ENCODE measurements at places on chromosomes 13 and 19.
A peak's percentile ranks its signal among the peaks of the same experiment; 100 is the strongest.

GRCh38 chr19:31533114-31533513 is 183.9 kb upstream of the TSHZ3 start:
- DNase-seq: no peak

GRCh38 chr13:110017379-110017778 is 231.0 kb upstream of the IRS2 start:
- no peak for DNase-seq

GRCh38 chr19:13053761-13054625 is 48.7 kb downstream of the LYL1 start:
- no peak for DNase-seq

GRCh38 chr13:44308352-44308751 is 65.3 kb upstream of the SERP2 start:
- DNase-seq: no peak

- DNase-seq: no peak
Observed at GRCh38 chr13:73385848-73386247, 327.0 kb downstream of the KLF5 start.

GRCh38 chr13:113661509-113661908 is 3.5 kb upstream of the ATP4B start:
- no peak for DNase-seq

- peak; percentile 98 for DNase-seq
Observed at GRCh38 chr19:42219812-42220750, at the start of gene ZNF526. TSS of gene ZNF526 (plus strand) at chr19:42220312. CDS start at chr19:42224404, 4,092 bp downstream.

DNA sequence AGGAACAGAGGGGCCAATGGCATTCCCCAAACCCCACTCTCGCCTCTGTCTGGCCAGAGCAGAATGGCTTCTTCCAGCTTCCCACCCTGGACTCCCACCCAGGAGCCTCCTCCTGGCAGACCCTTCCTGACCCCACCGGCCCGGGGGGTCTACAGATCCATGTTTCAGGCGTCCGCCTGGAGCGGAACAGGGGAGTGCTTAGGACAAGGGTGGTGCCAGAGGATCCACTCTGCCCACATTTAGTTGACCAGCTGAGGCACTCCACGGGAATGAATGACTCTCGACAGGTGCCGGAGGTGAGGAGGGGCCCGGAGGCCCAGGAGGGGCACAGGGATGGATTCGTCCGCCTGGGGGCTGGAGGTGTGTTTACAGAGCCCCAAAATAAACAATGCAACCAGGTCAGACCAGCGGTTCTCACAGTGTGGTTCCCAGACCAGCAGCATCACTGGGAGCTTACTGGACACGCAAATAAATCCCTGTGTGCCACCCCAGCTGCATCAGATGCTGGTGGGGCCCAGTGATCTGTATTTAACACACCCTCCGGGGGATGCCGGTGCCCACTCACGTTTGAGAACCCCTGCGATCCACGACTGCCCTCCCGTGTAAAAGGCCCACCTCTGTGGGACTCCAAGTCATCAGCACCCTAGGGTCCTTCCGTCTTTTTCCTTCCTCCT is 15.1 kb upstream of the NCCRP1 start:
- DNase-seq: no peak

- DNase-seq: no peak
Observed at GRCh38 chr19:10946958-10947657, 13.7 kb upstream of the SMARCA4 start.

- no peak for DNase-seq
Observed at GRCh38 chr13:47114030-47114429, 217.2 kb upstream of the HTR2A start.

- DNase-seq: no peak
Observed at GRCh38 chr13:27712421-27712820, 79.9 kb upstream of the GSX1 start.

GRCh38 chr19:37466277-37466797 is 907 bp downstream of the ZNF569 start:
- no peak for DNase-seq

DNA sequence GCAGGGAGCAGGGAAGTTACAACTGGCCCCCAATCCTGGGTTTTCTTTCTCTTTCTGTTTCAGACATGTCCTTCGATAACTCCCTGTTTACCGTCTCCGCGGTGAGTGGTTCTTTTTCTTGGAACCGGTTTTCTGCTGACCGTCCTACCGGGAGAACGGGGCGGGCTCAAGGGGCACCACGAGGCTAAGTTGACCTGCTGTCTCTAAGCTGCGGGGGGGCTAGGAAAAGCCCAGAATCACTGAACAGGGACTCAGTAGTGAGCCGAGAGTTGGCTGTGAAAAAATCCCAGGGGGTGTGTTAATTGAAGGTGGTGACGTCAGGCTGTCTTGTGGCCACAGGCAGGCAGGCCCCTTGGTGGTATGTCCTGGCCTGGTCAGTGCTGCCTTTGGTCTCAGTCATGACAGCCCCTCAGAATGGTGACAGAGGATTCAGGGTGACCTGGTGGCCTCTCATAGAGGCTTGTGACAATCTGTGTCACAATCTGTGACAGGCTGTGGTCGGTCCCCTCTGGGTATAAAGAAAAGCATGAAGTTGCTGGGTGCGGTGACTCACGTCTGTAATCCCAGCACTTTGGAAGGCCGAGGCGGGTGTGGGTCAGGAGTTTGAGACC is 8.1 kb upstream of the CARM1 start:
- DNase-seq: no peak

DNA sequence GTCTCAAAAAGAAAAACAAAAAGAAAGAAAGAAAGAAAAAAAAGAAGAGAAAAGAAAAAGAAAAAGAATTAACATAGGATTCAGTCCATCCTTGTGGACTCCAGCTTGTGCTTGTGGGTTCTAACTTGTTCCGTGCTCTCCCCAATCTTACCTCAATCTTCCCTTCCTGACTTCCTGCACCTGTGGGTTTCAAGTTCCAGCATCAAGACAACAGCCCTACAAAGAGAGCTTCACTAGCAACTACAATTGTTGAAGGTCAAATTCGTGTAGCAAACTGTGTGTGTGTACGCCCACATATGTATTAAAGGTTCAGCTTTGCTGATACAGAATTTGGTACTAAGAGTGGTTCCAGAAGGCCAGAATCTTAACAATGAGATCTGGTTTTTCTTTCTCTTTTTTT is 25.3 kb downstream of the FXYD5 start:
- DNase-seq: no peak

DNA sequence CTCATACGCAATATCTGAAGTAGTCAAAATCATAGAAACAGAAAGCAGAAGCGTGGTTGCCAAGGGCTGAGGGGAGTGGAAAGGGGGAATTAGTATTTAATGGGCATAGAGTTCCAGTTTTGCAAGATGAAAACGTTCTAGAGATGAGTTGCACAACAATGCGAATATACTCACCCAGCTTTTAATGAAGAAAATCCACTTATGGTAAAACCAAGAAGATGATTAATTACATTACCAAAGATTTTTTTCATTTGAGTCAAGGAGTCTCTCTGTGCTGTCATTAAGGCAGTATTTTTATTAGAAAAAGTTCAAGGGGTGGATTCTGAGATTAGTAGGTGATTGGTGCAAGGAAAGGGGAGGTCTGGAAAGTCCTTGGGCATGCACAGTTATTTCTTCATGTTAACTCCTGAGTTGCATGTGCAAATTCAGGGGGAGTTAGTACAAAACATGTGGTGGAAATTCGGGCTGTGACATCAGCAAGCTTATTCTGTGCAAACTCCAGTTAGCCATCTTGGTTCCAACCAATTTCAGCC is 6.9 kb upstream of the CBY2 start:
- no peak for DNase-seq

DNA sequence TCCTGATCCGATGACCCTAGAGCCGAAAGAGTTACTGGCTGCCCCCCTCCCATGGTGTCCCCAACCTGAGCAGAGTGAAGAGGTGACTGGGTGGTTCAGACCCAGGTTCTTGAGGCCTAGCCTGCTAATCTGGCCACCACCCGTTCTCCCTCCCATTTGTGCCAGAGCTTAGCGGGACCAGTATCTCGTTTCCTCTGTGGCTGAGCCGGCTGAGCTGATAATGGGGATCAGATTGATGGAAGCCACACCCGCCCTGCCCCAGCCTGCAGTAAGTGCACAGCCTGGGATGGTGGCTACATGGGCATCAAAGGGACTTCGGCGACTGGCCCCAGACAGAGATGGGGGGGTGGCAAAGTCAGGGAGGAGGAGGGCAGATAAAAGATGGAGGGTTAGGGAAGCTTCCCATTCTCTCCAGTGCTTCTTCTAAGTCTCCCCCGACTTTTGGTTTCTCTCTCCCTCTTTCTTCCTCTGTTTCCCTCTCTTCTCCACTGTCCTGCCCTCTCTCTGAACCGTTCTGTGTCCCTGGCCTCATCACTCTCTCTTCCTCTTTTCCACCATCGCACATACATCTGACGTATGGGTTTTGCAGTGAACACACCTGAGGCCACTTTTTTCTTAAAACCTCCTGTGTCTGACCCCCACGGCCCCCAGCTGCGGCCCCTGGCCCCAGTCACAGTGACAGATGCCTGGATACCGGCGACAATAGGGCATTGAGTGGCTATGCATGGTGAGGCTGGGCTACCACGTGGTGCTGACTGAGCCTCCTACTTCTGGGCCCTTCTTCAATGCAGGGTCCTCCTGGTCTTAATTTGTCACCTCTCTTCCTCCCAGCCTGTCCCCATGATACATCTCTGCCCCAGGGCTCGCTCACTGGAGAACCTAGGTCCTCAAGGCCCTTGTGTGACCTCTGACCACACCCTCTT is 2.4 kb downstream of the ELAVL3 start:
- DNase-seq: no peak

- DNase-seq: no peak
Observed at GRCh38 chr19:27805848-27806247, 1407.1 kb downstream of the UQCRFS1 start.

DNA sequence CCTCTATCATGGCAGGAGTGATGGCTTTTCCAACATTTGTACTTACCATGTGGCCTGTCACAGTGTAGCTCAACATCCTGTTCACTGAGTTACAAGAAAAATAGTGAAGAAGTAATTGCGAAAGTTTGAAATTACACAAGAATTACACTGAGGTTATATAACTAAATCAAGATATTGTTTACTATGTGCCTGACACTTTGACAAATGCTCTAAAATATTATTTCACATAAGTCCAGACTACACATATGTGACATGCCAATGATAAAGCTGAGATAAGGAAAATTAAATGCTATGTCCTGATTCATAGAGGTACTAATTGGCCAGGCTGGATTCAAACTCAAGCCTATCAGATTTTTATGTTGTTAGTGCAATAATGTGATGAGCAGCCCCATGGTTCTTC is 451.7 kb downstream of the PCDH9 start:
- no peak for DNase-seq

- DNase-seq: no peak
Observed at GRCh38 chr19:29695765-29696564, 19.1 kb downstream of the C19orf12 start.

DNA sequence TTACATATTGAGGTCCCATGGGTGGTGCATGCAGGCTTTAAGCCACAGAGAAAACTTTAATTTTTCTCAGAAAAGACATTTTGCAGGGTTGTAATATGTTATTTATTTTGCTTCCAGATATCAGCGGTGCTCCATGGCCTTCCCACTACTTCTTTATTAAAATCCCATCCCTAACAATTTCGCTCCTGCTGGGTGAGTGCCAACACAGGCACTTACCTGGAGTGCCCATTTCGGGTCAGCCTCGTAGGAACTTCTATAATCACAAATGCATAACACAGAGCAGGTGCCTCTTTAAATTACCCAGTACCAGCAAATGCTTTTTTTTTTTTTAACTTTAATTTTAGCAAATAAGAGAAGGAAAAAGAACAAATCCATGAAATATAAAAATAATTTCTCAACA is 86.4 kb downstream of the EFNB2 start:
- DNase-seq: no peak

- no peak for DNase-seq
Observed at GRCh38 chr13:44932850-44933251, 56.4 kb downstream of the NUFIP1 start.

DNA sequence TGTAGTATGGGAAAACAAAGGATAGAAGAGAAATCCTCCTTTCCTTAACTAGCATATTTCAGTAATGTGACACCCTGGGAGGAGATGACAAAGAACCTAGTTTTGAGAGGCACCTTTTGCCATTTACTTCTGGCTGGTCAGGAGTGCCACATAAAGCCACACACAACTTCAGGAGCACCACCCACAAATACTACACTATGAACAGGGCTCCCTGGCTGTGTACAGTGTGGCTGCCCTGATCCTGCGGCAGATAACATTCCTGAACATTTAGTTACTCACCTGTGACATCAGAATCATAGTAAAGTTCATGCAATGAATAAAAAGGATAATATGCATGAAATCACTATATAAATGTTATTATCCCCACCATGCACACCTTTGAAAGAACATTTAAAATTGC is 17.4 kb upstream of the IRS2 start:
- no peak for DNase-seq

DNA sequence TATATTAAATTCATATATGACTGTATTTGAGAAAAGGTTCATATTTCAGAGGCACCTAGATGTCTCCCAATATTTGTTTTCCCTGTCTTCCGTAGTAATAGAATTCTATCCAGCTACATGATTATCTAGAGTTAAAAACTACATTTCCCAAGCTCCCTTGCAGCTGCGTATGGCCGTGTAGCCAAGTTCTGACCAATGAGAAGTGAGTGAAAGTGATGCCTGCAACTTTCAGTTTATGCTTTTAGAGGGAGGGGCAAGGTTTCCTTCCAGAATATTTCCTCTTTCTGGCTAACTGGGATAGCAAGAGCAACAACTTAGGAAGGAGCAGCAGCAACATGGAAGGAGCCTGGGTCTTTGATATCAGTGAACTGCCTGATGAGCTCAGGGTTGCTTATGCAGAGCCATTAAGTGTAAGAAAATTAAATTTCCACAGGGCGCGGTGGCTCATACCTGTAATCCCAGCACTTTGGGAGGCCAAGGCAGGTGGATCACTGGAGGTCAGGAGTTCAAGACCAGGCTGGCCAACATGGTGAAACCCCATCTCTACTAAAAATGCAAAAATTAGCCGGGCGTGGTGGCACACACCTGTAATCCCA is 23.2 kb upstream of the CYP2A13 start:
- DNase-seq: no peak

- no peak for DNase-seq
Observed at GRCh38 chr13:79621449-79621848, 140.5 kb downstream of the NDFIP2 start.

DNA sequence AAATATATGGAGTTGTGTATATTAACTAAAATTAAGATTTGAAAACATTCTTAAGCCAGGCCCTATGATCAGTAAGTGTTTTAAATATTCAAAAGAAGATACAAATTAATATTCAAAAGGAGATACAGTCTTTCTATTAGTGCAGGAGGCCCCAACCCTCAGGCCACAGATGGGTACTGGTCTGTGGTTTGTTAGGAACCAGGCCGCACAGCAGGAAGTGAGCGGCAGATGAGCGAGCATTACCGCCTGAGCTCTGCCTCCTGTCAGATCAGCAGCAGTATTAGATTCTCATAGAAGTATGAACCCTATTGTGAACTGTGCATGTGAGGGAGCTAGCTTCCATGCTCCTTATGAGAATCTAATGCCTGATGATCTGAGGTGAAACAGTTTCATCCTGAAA is 232.9 kb downstream of the FOXO1 start:
- DNase-seq: peak; percentile 17

- no peak for DNase-seq
Observed at GRCh38 chr19:38893341-38893771, 6.1 kb downstream of the SIRT2 start.

DNA sequence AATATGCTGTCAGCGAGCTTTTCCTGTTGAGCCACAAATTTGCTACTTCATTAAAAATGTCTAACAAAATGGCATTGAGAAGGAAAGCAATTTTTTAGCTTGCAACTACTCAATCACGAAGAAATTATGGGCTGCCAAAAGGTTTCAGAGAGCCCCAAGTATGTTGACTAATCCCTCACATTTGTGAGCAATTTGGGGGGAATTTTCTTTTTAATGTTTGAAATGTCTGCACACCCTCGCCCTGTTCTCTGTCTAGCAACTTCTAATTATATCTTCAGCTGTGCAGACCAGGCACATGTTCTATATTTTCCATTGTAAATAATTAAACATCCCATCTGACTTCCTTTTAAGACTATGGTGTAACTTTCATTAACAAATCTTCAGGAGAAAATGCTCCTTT is 192.9 kb downstream of the DCT start:
- DNase-seq: no peak

Measured in CD8-positive, alpha-beta memory T cell (primary cell).